Skin of body (tissue), 3 donors: ENCODE measurements at places on chromosomes 4 and X.

- DNase-seq = no peak
Measured at GRCh38 chrX:65750674-65751469, 83.4 kb downstream of the MSN start.

DNA sequence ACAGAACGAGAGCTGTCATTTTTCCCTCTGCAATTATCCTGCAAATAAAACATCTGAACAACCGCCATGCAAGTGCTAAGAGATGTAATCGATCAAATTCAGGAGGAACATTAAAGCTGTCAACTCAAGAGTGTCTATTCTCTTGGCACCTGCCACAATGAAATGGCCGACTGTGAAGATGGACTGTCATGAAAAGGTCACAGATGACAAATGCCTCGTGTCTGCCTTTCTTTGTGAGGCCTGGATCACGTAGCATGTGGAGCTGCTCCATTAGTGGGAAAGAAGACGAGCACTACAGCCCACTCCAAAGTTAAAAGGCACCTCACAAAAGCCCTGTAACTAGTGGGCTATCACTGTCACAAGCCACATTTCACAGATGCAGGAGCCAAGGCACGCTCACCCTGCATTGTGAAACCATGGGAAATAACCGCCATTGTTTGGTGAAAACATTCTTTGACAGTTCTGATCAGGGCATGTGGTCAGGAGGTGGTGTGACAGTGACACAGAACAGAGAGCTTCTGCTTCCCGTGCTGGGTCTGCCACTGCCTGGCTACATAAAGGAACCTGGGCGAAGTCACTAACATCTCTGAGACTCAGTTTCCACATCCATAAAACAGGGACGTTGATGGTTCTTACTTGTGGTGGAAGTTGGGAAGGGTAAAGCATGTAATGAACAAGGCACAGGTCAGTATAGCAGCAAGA is 98.9 kb downstream of the EVC2 start:
- DNase-seq = no peak

DNA sequence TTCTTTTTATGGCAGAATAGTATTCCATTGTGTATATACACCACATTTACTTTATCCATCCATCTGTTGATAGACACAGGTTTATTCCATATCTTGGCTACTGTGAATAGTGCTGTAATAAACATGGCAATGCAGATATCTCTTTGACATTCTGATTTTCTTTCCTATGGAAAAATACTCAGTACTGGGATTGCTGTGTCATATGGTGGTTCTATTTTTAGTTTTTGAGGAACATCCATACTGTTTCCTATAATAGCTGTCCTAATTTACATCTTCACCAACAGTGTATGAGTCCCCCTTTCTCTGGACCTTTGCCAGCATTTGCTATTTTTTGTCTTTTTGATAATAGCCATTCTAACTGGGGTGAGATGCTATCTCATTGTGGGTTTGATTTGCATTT is 73.5 kb downstream of the GPAT3 start:
- no peak for DNase-seq

DNA sequence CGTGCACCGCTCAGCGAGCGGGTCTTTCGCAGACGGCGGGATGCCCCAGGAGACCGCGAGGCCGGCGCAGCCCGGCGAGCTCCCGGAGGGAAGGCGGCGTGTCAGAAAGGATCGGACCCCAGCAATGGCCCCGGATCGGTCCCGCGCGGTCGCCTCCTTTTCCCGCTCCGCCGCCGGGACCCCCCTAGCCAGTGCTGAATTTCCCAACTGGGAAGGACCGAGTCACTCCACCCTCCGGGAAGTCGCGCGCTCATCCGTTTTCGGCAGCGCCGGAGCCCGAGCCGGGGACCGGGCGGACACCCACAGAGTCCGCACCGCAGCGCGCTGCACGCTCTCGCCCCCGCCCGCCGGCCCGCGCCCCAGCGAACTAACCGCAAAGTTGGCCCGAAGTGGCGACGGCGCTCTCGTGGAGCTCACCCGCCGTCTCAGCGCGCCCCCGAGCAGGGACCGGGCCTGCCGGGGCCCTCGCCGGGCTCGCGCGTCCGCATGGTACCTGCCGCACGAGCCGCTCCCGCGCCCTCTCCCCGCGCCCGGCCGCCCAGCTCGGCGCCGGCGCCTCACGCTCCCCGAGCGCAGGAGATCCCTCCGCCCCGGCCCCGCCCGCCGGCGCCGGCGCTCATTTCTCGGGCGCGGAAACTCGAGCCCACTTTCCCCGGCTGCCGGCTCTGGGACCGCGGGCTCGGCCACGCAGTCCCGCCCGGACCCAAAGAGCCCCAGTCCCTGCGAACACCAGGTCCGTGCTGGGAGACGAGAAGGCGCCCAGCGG is at the start of gene FAT1:
Gene FAT1 (minus strand): TSS at position 565 of the 766 bp plus-strand sequence. CDS start 14,029 bp downstream, outside the sequence.
- DNase-seq = peak; percentile 71

- DNase-seq = no peak
Measured at GRCh38 chrX:9923357-9923756, 43.8 kb upstream of the CLDN34 start.

DNA sequence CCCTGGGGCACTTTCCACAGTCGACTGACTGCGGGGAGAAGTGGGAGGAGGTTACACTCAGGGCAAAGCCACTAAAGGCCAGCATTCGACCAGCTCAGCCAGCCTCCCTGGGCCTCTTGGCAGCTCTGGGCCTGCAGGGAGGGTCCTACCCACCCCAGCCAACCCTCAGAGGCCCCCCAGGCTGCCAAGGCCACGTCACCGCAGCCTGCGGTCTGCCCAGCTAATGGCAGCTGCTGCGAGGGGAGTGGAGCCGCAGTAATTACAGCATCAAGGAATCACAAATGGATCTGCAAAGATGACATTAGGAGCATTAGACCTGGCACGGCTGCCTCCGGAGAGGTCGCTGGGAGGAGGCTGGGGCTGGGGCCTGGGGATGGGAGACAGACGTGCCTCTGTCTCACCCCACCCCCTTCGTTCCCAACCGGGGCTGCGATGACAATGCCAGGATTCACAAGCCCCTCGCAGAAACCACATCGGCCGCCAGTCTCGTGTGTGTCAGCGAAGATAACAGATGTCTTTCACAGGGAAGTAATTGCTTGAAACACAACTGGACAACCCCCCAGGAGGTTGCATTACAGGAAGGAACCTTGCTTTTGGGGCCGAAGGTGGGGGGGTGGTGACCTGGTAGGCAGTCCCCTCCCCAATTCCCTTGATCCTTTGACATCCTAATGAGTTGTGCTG is 367.6 kb downstream of the BCOR start:
- DNase-seq = no peak

DNA sequence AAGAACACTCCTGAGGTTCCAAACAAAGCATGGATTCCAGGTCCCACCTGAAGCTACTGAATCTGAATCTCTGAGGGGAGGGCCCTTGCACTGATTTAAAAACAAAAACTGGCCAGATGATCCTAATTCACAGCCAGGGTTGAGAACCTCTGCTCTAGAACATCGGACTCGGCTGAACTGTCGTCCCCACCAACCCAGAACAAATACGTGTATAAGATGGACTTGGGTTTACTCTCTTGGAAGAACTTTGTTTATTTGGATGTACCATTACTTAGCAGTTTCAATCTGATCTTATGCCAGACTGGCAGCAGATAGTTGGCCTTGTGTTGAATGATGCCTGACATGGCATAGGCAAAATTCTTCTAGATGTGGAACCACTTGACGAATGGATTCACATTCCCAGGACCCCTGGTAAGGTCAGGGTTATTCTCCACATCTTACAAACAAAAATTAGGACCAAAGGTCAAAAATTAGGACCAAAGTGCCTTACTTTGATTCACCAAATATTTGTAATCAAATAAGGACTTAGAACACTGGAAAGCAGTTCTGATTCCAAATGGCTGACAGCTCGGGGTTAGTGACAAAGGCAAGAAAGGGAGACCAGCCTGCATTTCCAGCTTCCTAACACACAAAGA is 29.0 kb downstream of the CHST7 start:
- no peak for DNase-seq

DNA sequence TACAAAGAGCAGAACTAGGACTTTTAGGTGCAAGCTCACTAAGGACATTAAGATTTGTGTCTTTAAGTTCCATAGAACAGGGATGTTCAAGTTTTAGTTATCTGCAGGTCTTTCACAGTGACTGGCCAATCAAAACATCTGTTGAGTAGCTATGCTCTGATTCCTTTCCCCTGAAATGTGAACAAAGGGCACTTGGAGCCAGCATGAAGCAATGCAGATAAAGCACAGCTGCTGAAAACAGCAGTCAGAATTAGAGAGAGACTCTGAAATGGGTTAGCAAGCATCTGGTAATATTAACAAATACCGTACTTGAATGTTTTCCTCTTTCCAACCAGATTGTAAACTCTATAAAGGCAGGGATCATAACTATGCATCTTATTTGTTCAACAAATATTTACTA is 276.9 kb downstream of the RAB28 start:
- no peak for DNase-seq

GRCh38 chrX:20311505-20311904 is 44.8 kb upstream of the RPS6KA3 start:
- DNase-seq = no peak

GRCh38 chr4:9782136-9782436 is 652 bp downstream of the DRD5 start:
- DNase-seq = no peak

GRCh38 chr4:78369679-78370078 is 181.9 kb upstream of the ANXA3 start:
- no peak for DNase-seq

DNA sequence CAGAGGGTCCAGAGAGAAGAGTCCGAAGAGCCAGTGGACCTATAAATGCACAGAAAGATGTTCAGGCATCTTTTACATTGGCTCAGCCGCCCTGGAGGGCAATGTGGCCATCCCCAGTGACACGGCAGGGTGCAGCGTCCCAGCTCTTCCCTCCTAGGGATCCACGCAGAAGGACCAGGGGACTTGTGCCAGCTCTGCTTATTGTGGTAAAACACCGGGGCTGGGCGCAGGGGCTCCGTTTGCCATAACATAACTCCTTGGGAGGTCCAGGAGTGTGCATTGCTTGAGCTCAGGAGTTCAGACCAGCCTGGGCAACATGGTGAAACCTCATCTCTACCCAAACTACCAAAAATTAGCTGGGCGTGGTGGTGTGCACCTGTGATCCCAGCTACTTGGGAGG is 70.2 kb downstream of the CPZ start:
- DNase-seq = no peak

DNA sequence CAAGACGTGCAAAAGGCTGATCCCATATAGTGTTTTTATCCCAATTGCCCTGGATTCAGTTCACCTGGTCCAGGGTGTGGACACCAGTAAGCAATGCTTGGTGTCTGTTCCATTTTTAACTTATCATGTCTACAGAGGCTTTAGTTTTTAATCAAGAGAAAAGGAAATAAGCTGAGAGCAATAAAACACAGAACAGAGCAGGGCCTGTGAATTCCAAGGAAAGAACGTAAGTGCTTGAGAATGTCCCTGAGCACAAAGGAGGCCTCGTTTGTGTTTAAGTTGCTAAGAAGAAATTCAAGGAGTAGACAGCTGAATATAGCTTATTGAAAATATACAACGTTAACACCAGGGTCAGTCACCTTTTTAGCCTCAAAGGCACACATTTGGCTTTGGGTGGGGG is 191.3 kb downstream of the GPC3 start:
- peak; percentile 45 for DNase-seq

- no peak for DNase-seq
Measured at GRCh38 chrX:109995155-109995554, 7.8 kb upstream of the TMEM164 start.

DNA sequence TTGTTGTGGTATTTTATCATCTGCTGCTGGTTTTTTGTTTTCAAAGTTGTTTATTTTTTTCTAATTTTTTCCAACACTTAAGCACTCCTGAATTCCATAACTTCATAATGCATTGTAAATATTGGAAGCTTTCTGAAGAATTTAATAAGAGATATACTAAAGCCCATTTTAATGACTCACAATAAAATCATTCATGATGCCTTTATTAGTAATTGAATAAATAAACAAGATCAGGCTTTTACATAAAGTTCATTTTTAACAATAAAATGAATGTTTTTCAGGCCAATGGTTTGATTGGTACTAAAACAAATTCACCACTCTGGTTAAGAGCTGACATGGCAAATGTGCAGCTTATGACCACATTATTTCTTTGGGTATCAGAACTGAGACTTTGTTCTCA is 408.2 kb upstream of the SMIM31 start:
- DNase-seq = no peak

- no peak for DNase-seq
Measured at GRCh38 chr4:26478330-26478729, 12.0 kb downstream of the CCKAR start.

DNA sequence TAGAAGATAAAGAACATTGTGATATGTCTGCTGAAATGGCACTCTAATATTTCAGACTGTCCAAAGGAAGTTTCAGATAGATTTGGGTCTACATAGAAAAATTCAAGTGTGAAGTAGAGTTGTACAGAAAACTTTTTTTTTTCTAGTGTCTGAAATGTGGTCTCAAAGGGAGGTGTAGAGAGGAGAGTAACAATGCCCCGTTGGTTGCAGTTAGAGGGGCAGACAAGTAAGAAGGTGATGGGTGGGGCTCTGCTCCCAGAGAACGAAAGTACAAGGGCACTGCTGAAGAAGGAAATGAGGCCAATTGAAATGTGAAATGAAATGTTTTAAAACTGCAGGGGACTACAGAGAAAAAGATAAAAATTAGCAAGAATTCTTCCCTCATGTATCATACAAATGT is 177.8 kb downstream of the BANK1 start:
- no peak for DNase-seq

- no peak for DNase-seq
Measured at GRCh38 chr4:53804719-53805118, 213.4 kb upstream of the LNX1 start.

DNA sequence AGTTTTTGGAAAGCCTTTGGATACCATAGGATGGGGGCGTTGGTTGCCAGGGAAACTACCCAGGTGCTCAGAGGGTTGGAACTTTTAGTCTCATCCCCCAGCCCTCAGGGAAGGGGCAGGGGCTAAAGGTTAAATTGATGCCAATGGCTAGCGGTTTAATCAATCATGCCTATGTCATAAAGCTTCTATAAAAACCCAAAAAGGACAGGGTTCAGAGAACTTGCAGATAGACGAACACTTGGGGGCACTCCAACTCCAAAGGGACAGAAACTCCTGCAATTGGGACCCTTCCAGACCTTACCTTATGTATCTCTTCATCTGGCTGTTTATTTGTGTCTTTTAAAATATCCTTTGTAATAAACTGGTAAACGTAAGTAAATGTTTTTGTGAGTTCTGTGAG is 30.0 kb upstream of the GPR173 start:
- DNase-seq = no peak

GRCh38 chr4:3868211-3869173 is 102.3 kb downstream of the ADRA2C start:
- DNase-seq = no peak

DNA sequence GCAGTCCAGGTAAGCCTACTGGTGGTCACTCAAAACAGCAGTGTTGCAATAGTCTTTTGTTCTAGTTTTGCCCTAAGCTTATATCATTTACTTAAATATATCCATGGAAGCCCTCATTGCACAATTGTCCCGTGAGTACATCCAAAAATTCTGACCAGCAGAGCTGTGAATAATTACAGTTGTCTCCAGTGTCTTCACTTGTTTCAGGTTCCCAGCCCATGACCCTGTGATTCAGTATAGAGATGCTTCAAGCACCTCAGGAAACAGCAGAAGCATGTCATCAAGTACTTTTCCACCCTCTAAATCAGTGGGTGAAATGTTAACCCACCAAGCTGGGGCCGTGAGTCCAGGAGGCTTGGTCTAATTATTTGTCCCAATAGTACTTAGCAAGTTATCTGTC is 214.9 kb upstream of the RPS6KA3 start:
- DNase-seq = no peak
